ENCODE measurements at places on chromosomes 12 and 14.

DNA sequence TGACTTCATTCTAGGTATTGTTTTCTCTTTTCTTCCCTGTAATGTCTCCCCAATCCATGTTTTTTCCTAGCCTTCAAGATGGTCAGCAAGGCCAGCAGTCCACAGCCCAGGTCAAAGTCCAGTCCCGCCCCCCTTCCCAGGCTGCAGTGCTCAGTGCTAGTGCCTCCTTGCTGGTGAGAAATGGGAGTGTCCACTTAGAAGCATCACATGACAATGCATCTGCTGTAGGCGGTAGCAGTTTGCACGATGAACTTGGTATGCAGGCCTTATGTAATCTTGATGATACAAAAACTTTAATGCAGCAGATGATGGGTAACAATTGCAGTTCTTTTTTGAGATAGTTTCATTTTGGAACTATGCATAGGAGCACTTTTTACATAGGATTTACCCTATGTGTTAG lies 88.4 kb downstream of the PCNX1 start:
- DNase-seq = no peak

- DNase-seq = no peak
Measured at GRCh38 chr14:79369359-79370332, 841.7 kb downstream of the DIO2 start.

DNA sequence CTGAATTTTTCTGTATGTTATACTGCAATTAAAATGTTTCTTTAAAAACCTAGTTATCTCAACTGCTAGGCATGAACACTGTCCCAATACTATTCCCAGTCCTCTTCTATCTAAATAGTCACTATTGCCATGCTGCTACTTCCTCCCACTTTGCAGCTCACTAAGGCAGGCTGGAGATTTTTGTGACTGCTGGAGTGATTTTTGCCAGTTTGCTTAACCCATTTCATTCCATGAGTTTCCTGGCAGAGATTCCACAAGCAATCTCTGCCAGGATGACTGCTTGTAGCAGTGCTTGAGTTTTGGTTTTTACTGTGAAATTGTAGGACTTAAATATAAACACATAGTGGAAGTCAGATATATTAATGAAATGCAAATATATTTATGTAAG lies 80.8 kb downstream of the BHLHE41 start:
- no peak for DNase-seq

DNA sequence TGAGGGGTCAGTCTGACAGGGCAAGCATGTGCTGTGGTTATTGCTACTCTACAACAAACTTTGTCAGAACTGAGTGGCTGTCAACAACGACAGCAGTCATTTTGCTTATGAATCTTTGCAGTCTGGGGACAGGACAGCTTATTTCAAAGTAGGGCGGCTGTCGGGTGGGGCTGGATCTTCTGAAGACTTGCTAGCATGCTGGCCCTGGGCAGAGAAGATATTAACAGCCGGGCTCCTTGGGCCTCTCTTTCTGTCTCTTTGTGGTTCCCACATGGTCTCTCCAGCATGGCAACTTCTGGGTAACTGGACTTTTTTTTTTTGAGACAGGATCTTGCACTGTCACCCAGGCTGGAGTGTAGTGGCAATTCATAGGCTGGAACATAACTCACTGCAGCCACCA lies 33.9 kb upstream of the ALDH2 start:
- DNase-seq = no peak

- no peak for DNase-seq
Measured at GRCh38 chr14:91796617-91797347, 64.9 kb upstream of the CATSPERB start.

GRCh38 chr12:104399740-104400612 lies 56.8 kb upstream of the CHST11 start:
- no peak for DNase-seq
